Activated CD4-positive, alpha-beta T cell treated with anti-CD3 and anti-CD28 coated beads for 36 hours (primary cell): ENCODE measurements at places on chromosomes 2 and 18. TPM values are rescaled to one million over a fixed set of nuclear protein-coding genes. Genes with fewer than 3 reads are reported as not detected.

The CXCR4 gene
- total RNA-seq: 89.3 TPM

The BOD1L2 gene
- total RNA-seq: not detected

The NYAP2 gene
- total RNA-seq: not detected

The ATOH8 gene
- total RNA-seq: not detected

The ST3GAL5 gene
- total RNA-seq: 7.3 TPM

The GAL3ST2 gene
- total RNA-seq: 1.0 TPM
